ENCODE measurements at places on chromosomes 4 and X.

- no peak for DNase-seq
Observed at GRCh38 chr4:94370533-94371254, 28.1 kb upstream of the HPGDS start.

GRCh38 chr4:1239950-1240307, 9.0 kb downstream of the CTBP1 start:
- DNase-seq = no peak

GRCh38 chr4:75924309-75924827, 16.4 kb downstream of the NAAA start:
- no peak for DNase-seq

DNA sequence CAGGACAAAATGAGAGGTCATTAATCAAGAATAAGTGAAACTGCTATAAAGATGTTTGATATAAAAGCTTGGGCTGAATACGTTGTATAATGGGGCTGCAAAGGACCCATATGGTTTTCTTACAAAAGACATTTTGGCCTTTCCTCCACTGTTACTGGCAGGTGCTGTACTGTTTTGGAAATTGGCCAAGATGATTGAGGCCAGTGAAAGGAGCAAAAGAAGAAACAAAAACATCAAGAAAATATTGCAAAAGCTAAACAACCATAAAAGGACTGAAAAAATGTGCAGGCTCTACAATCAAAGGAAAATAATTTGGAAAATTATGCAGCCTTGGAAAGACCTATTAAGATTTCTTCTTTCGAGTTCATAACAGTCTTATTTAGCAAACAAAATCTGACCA, 222.2 kb upstream of the PPP1R2C start:
- no peak for DNase-seq

GRCh38 chr4:157942017-157942416, 230.8 kb downstream of the GASK1B start:
- DNase-seq = no peak

- DNase-seq = no peak
Observed at GRCh38 chr4:113043591-113043990, 5.9 kb upstream of the ANK2 start.

- DNase-seq = peak; percentile 53
Observed at GRCh38 chr4:121822796-121823504, 733 bp downstream of the CCNA2 start.

All from ecto neural progenitor cell (in vitro differentiated cells).